SW480 (cell line): ENCODE measurements at places on chromosomes 5 and 9.
A peak's percentile ranks its signal among the peaks of the same experiment; 100 is the strongest.

DNA sequence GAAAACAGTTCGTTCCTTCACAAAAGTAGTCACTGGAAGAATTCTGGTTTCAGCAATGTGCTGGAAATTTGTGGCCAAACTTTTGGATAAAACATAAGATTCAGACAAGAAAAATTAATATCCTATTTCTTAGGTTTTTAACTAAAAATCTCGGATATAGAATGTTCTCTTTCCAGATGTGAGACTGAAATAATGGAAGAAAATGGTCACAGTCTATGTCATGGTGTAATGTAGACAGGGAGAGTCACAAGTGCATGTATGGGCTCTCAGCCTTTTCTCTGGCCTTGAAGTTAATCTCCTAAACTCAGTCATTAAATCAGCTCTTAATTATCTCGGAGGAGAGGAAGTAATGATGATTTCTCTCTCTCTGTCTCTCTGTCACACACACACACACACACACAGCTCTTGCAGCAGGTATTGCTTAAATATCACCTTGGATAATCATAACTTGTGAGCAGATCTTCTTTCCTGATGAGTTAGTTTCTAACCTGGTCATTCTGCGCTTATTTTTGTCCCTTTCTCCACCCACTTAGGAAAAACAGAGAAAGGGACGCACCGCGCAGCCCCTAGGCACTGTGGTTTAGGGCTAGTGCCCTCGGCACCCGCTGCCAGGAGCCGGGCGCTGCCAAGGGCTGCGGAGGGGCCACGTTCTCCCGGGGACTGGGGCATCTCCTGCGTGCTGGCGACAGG lies 672 bp upstream of the ITGA2 start:
- DNase-seq: peak; percentile 26

- no peak for DNase-seq
These were observed 214.1 kb upstream of the MEF2C start for GRCh38 chr5:89097103-89097502.

DNA sequence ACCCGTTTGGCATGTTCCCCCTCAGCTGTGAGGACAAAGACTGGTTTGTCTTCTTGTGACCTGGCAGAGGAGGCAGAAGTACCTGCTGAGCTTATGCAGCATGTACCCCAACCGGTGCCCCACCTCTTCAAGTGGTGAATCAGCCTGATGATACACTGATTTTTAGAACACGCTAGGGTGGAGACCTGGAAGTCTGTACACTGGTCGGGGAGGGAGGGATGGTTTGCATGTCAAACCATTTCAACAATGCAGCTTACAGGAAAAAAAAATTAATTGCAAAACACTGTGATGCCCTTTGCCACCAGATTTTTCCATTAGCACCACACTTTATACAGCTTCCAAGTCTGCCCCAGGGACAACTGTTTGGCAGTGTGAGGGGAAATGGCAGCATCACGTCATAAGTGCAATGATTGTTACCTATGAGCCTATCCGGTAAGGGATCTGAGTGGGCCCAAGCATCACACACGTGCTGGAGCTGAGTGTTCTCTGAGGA lies 155.1 kb upstream of the DMRT1 start:
- no peak for DNase-seq

- peak; percentile 66 for DNase-seq
These were observed 439.1 kb upstream of the KIF2A start for GRCh38 chr5:61866930-61867329.

DNA sequence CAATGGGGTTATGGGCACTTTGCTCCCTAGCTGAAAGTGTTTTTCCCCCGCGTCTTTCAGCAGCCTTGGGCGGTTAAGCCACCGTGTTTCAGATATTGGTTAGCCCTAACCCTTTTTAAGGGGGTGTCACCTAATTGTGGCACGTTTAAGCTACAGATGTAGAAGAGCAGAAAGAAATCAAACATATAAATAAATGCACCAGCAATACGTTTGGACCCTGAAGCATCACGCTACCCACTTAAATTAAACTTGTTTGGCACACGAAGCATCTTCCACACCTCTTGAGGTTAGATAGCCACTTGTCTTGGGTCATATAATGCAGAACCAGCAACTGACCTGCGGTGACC lies 768 bp downstream of the YTHDC2 start:
- peak; percentile 36 for DNase-seq

- DNase-seq: no peak
These were observed 701.7 kb downstream of the CETN3 start for GRCh38 chr5:89707891-89708290.

- DNase-seq: no peak
These were observed 441.8 kb upstream of the RIOK2 start for GRCh38 chr5:97624886-97625285.

GRCh38 chr5:8756498-8757084 lies 789.3 kb downstream of the SEMA5A start:
- DNase-seq: peak; percentile 25

DNA sequence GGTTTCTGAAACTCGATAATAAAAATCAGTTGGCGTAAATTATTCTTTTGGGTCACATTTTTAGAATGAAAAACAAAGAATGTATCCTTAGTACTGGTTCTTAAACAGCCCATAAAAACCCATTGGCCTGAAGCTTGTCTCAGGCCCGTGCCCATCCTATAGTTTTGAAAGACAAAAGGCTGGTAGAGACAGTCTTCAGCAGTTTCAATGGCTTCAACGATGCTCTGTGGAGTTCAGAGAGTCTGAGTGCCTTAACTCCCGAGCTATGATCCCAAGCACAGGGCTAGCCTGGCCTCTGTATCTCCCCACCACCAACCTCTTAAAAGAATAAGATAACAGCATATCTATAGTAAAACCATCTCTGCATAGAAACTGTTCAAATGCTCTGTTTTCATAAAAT lies 595.0 kb downstream of the CDH12 start:
- no peak for DNase-seq

- DNase-seq: peak; percentile 39
These were observed 294.7 kb downstream of the CHSY3 start for GRCh38 chr5:130198927-130199326.
